ENCODE measurements at places on chromosomes 3 and 15. TPM values are rescaled to one million over a fixed set of nuclear protein-coding genes. Genes with fewer than 3 reads are reported as not detected.

DNA sequence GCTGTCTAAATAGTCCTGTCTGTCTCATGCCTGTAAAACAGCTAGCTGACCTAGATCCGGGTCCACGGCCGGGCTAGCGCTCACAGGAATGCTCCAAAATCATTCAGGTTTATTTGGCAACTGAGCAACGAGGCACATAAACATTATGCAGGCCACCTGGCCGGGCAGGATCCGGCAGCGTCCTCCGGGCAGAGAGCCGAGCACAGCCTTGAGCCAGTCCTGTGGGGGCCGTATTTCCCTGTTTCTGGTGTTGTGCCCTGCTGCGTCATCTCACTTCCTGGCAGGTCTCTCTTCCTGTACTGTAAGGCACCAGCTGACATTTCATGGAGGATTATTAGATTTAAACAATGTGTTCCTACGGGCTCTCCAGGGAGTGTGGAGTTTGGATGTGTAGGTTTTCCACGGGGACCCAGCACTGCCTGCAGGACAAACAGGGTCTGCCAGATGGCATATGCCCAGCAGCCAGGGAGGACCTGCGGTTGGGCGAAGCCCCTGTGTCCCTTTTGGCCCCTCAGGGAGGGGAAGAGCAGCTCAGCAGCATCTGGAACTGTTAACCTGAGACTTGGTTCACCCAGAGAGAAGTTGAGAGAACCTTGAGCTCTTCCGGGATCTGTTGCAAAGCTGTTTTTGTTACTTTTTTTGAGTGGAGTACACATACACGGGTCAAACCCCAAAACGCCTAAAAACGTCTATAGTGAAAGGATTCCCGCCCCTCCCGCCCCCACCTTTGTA, 16.6 kb upstream of the LRRK1 start:
- no peak for ATAC-seq

Gene TTLL13
- total RNA-seq, result 0.67 TPM

Gene THPO
- total RNA-seq, result 1.2 TPM

Gene PCSK6
- 4.7 TPM for total RNA-seq

Measured in motor neuron (in vitro differentiated cells).